Upper lobe of right lung (tissue), 1 donor: ENCODE measurements at places on chromosomes 16 and 17. TPM values are rescaled to one million over a fixed set of nuclear protein-coding genes. Genes with fewer than 3 reads are reported as not detected.

Gene SLFN12L
- 5.1 TPM for total RNA-seq

Gene VAC14
- 52.2 TPM for total RNA-seq

Gene AANAT
- not detected for total RNA-seq

Gene PRDM7
- total RNA-seq, result not detected

Gene TLCD3B
- total RNA-seq, result not detected

Gene SLC6A4
- 72.9 TPM for total RNA-seq

Gene CDK5RAP3
- 140 TPM for total RNA-seq

Gene TBC1D3G
- total RNA-seq, result not detected

Gene C16orf87
- 8.2 TPM for total RNA-seq

Gene FMNL1
- 62.3 TPM for total RNA-seq

GRCh38 chr17:61467416-61468262, 15.4 kb downstream of the TBX4 start:
- peaks cover 11% of the 10 kb centered on the region for H3K4me1 ChIP-seq
- no peak overlapping the region for H3K4me3 ChIP-seq
- DNase-seq, result peak; percentile 63
- H3K36me3 ChIP-seq, result peaks cover 5% of the 10 kb centered on the region
- no peak overlapping the region for H3K27ac ChIP-seq

GRCh38 chr16:1858189-1858865, 13.6 kb downstream of the MEIOB start:
- no peak overlapping the region for H3K27ac ChIP-seq
- no peak overlapping the region for H3K4me3 ChIP-seq
- H3K4me1 ChIP-seq, result no peaks in the 10 kb centered on the region
- no peaks in the 10 kb centered on the region for H3K36me3 ChIP-seq

GRCh38 chr16:56710181-56710737, 19.7 kb upstream of the NUP93 start:
- H3K4me3 ChIP-seq, result no peak overlapping the region
- no peaks in the 10 kb centered on the region for H3K36me3 ChIP-seq
- H3K4me1 ChIP-seq, result no peaks in the 10 kb centered on the region
- no peak overlapping the region for H3K27ac ChIP-seq
- no peaks in the 10 kb centered on the region for H3K27me3 ChIP-seq

DNA sequence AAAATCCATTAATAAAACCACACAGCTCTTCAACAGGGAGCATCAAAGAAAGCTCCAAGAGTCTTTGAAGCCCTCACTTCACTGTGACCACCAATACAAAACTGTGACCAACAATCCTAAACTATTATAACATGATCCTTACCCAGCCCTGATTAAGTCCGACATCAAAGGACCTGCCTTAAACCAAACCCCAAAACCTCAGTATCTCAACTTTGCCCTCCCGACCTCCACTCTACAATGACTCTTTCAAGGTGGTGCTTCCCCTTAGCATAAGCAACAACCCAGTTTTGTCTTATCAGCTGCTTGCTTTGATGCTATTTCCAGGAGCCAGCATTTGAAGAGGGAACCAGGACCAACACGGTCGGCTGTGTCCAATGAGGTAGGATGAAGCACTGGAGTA, 8.5 kb upstream of the PRSS22 start:
- peaks cover 5% of the 10 kb centered on the region for H3K4me1 ChIP-seq
- no peak overlapping the region for H3K27ac ChIP-seq
- no peak for DNase-seq
- H3K4me3 ChIP-seq, result no peak overlapping the region
- no peaks in the 10 kb centered on the region for H3K27me3 ChIP-seq
- no peaks in the 10 kb centered on the region for H3K36me3 ChIP-seq

GRCh38 chr17:81245665-81246342, 6.7 kb downstream of the NDUFAF8 start:
- no peaks in the 10 kb centered on the region for H3K4me1 ChIP-seq
- no peaks in the 10 kb centered on the region for H3K27me3 ChIP-seq
- no peak overlapping the region for H3K27ac ChIP-seq
- no peak overlapping the region for H3K4me3 ChIP-seq

GRCh38 chr17:57570724-57571344, 174.3 kb downstream of the CCDC182 start:
- no peak for DNase-seq
- no peaks in the 10 kb centered on the region for H3K27me3 ChIP-seq
- H3K27ac ChIP-seq, result no peak overlapping the region
- H3K36me3 ChIP-seq, result no peaks in the 10 kb centered on the region

GRCh38 chr17:13508896-13509295, 92.8 kb downstream of the HS3ST3A1 start:
- no peaks in the 10 kb centered on the region for H3K36me3 ChIP-seq
- peaks cover 7% of the 10 kb centered on the region for H3K4me1 ChIP-seq
- no peak overlapping the region for H3K27ac ChIP-seq
- no peaks in the 10 kb centered on the region for H3K27me3 ChIP-seq
- H3K4me3 ChIP-seq, result no peak overlapping the region

- no peak overlapping the region for H3K27ac ChIP-seq
- no peak overlapping the region for H3K4me3 ChIP-seq
- no peaks in the 10 kb centered on the region for H3K27me3 ChIP-seq
- no peaks in the 10 kb centered on the region for H3K4me1 ChIP-seq
- peaks cover 19% of the 10 kb centered on the region for H3K36me3 ChIP-seq
Measured at GRCh38 chr17:57968456-57968855, 13.2 kb upstream of the CUEDC1 start.

- H3K36me3 ChIP-seq, result peaks cover 19% of the 10 kb centered on the region
- H3K27me3 ChIP-seq, result no peaks in the 10 kb centered on the region
- peak overlapping the region; percentile 89 for H3K4me3 ChIP-seq
- H3K27ac ChIP-seq, result peak overlapping the region; percentile 98
Measured at GRCh38 chr17:43171586-43172487, 823 bp downstream of the NBR1 start.

GRCh38 chr16:55991843-55992242, 116.7 kb upstream of the CES5A start:
- H3K36me3 ChIP-seq, result no peaks in the 10 kb centered on the region
- no peak overlapping the region for H3K27ac ChIP-seq
- H3K27me3 ChIP-seq, result no peaks in the 10 kb centered on the region
- H3K4me3 ChIP-seq, result no peak overlapping the region

- H3K27ac ChIP-seq, result no peak overlapping the region
- no peak overlapping the region for H3K4me3 ChIP-seq
- no peaks in the 10 kb centered on the region for H3K36me3 ChIP-seq
- DNase-seq, result no peak
- H3K4me1 ChIP-seq, result no peaks in the 10 kb centered on the region
Measured at GRCh38 chr17:45888392-45888791, 6.0 kb upstream of the MAPT start.

DNA sequence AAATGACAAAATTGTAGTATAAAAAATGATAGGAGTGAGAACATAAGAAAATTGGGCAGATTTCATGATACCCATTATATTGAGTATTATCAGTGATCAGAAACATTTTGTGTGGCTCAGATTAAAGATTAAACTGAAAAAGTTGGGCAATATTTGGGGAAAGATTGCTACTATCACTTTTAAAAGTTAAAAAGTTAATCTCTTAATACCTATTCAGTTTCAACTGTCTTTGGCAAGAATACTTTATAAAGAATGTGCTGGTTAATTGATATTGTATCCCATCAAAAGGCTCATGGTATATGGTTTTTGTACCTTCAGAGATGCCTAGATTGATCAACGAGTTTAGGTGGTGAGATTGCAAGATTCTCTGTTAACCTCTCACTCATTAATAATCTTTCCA, 55.8 kb downstream of the BPTF start:
- H3K27ac ChIP-seq, result no peak overlapping the region
- no peak for DNase-seq
- H3K27me3 ChIP-seq, result no peaks in the 10 kb centered on the region

DNA sequence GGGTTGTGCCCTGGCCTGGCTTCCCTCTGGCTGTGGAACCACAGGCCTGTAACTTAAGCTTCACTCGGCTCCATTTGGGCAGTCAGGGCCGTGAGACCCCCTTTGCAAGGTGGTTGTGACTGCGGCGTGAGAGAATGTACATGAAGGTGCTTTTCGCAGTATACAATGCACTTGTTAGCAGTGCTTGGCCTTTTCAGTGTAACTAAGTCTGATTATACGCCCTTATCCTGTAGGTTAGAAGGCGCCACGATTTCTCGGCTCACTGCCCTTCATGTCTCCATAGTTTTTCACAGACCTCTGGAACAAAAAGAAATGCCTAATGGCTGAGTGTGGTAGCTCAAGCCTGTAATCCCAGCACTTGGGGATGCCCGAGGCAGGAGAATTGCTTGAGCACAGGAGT, 13.3 kb downstream of the SAP30BP start:
- no peaks in the 10 kb centered on the region for H3K27me3 ChIP-seq
- peaks cover 35% of the 10 kb centered on the region for H3K36me3 ChIP-seq

DNA sequence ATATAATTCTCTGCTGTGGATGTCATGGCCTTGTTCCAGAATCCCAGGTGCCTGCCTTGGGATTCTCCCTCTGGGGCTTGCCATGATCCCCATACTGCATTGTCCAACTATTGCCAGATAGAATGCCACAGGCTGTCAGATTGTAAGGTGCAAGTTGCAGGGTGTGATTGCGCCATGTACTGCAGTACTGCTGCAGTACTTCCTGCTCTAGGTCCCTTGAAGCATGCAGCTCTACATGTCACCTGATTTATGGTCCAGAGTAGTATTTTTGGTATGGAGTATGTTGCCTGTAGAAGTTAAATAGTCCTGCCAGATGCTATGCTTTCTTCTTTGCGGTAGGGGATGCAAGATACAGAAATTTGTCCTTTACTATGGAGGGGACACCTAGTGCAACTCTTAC, 7.0 kb upstream of the SLFN5 start:
- H3K27ac ChIP-seq, result no peak overlapping the region
- H3K36me3 ChIP-seq, result no peaks in the 10 kb centered on the region
- no peak for DNase-seq
- no peaks in the 10 kb centered on the region for H3K4me1 ChIP-seq
- no peak overlapping the region for H3K4me3 ChIP-seq

DNA sequence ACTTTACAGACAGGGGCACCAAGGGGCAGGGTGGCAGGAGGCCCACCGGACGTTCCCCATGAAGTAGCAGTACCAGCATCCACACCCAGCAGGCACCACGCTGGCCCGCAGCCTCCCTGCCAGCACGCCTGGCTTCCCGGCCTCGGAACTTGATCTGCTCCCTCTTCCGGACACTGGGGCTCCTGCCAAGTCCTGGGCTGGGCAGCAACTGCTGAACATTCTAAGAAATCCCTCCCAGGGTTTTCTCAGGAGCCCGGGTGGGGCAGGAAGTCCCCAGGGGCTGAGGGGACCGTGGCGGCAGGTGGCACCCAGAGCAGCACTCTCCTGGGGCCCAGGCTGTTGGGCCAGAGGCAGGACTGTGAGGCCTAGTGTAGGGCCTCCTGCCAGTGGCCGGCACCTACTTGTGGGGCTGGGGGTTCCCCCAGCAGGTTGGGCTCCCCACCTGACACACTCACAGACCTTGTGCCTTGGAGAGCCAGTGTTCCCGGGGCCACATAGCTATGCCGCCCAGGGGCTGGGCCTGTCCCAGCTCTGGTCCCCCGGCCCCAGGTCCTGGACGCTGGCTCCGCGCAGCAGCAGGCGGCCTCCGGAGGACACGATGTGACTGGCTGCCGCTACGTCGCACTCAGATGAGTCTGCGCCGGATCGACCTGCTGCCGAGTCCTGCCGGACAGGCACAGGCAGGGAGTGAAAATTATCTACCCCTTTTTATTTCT, 86.2 kb upstream of the CBX4 start:
- H3K4me1 ChIP-seq, result peaks cover 9% of the 10 kb centered on the region
- H3K27ac ChIP-seq, result peak overlapping the region; percentile 51
- H3K27me3 ChIP-seq, result peaks cover 34% of the 10 kb centered on the region
- DNase-seq, result peak; percentile 92
- no peaks in the 10 kb centered on the region for H3K36me3 ChIP-seq

DNA sequence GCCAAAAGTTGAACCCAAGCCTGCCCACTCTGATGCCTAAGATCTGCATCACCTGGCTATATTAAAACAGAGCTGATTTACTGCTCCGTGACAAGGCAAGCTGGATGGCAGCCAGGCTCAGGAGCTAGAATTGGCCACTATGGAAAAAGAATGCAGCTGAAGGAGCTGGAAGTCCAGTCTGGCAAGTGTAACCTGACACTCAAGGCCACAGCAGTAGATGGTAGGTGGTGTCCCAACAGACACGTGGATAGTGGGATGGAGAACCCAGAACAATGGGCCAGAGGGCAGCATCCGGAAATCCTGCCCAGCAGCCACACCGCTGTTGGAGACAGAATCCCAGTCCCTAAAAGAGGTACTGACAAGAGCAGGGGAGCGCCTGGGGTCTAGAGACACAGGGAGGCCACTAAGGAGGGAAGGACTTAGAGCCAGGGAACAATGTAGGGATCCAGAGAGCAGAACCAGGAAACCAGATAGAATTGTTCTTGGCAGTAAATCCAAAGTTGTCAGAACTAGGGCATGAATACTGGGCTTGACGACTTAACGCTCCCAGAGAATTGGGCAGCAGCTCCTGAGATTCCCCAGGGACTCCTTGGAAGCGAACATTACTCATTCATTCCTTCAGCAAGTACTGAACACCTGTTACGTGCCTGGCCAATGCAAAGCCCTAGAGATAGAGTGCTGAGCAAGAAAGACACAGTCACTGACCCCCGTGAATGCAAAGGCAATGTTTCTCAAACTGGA, 85.7 kb downstream of the CDYL2 start:
- no peaks in the 10 kb centered on the region for H3K4me1 ChIP-seq
- no peak for DNase-seq
- no peak overlapping the region for H3K27ac ChIP-seq

DNA sequence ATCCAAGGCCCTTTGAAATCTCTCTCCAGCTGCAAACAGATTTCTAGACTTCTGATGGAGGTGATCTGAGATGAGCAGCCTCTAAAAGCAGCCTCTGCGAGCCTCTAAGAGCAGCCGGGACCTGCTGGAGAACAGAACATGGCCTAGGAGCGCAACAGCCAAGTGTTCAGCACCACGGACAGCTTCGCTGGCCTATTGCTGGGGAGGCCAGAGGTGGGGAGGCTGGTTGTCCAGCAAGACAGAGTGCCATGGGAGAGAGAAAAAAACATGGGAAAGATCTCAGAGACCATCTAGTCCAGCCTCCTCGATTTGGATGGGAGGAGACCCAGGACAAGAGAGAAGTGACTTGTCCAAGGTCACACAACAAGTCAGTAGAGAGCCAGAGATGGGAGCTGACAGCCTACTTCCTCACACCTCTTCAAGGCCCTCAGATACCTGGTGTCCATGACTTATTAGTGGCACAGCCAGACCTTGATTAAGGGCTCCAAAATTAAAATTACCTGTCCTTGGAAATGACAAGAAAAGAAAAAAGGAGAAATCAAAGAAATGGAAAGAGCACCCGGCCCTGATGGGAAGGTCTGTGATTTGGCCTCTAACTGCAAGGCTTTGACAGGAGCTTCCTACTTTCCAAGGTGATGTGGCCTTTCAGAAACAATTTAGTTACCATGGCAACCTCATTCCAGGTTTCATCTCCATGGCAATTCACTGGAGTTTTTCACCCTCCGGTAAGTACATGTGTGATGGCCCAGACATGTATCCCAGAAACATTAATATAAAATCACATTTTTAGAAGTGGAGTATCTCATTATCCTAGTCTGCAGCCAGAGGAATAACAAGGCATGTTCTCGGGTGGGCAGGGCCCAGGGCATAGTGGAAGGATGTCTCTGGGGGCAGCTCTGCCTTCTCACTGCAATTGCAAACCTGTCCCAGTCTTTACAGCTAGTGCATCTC, 14.5 kb downstream of the RPRML start:
- H3K27ac ChIP-seq, result no peak overlapping the region
- H3K36me3 ChIP-seq, result no peaks in the 10 kb centered on the region
- H3K4me3 ChIP-seq, result no peak overlapping the region
- no peaks in the 10 kb centered on the region for H3K4me1 ChIP-seq
- DNase-seq, result peak; percentile 47

GRCh38 chr16:49437344-49437743, 63.7 kb downstream of the C16orf78 start:
- DNase-seq, result no peak
- no peaks in the 10 kb centered on the region for H3K27me3 ChIP-seq
- H3K4me1 ChIP-seq, result peaks cover 13% of the 10 kb centered on the region
- H3K36me3 ChIP-seq, result no peaks in the 10 kb centered on the region
